Esophagus squamous epithelium (tissue), 5 donors: ENCODE measurements at places on chromosomes 5 and 9. TPM values are rescaled to one million over a fixed set of nuclear protein-coding genes. Genes with fewer than 3 reads are reported as not detected.

- H3K27ac ChIP-seq, result no peak overlapping the region
- H3K36me3 ChIP-seq, result no peaks in the 10 kb centered on the region
- no peaks in the 10 kb centered on the region for H3K27me3 ChIP-seq
- H3K4me3 ChIP-seq, result no peak overlapping the region
- no peaks in the 10 kb centered on the region for H3K4me1 ChIP-seq
- DNase-seq, result no peak
These were observed 350.5 kb downstream of the SLIT3 start for GRCh38 chr5:168950241-168950951.

DNA sequence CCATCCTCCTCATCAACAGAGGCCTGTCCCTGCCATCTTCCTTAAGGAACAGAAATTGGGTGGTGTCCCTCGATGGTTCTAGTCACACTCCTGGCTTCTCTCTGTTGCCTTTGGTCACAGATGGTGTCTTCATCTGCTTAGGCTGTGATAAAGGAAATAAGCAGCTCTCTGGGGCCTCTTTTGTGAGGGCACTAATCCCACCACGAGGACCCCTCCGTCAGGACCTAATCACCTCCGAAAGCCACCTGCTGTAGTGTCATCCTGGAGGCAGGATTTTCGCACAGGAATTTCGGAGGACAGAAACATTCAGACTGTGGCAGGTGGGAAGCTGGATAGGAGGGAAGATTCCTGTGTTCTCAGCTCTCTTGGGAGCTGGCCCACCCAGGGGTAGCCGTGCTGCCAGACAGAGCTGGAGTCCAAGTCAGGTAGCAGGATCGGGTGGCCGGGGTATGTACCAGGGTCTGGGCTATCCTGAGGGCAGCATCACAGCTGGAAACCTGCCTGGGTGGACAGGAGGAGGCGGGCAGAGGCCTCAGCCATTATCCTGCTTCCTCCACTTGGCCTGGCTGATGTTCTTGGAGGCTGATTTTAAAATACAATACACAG lies 59.5 kb downstream of the ANKRD33B start:
- H3K36me3 ChIP-seq, result no peaks in the 10 kb centered on the region
- H3K27ac ChIP-seq, result no peak overlapping the region
- DNase-seq, result no peak
- H3K4me3 ChIP-seq, result no peak overlapping the region
- H3K27me3 ChIP-seq, result no peaks in the 10 kb centered on the region
- H3K4me1 ChIP-seq, result peaks cover 4% of the 10 kb centered on the region

GRCh38 chr5:607541-608428 lies 4.4 kb upstream of the CEP72 start:
- no peak overlapping the region for H3K4me3 ChIP-seq
- peaks cover 5% of the 10 kb centered on the region for H3K4me1 ChIP-seq
- no peaks in the 10 kb centered on the region for H3K36me3 ChIP-seq
- H3K27ac ChIP-seq, result no peak overlapping the region

DNA sequence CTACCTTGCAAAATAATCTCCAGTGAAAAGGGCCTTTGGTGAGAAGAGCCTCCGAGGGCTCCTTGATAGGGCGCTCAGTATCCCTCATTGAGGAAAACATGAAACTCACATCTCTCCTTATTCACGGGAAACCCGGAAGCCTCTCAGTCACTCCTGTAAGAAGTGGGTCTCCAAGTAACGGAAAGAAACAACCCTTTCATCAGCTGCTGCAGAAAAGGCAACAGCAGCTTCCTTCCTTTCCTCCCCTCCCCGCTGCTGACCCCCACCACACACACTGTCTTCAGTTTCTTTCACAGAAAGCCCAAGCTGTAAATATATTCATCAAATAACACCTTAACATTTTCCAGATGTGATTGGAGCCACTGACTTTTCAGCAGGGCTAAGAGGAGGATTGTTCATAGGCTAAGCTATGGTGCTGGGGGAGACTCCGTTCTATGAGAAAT lies 81.4 kb downstream of the C9orf152 start:
- no peak for DNase-seq
- peak overlapping the region; percentile 65 for H3K27ac ChIP-seq
- H3K4me3 ChIP-seq, result peak overlapping the region; percentile 10
- no peaks in the 10 kb centered on the region for H3K36me3 ChIP-seq

DNA sequence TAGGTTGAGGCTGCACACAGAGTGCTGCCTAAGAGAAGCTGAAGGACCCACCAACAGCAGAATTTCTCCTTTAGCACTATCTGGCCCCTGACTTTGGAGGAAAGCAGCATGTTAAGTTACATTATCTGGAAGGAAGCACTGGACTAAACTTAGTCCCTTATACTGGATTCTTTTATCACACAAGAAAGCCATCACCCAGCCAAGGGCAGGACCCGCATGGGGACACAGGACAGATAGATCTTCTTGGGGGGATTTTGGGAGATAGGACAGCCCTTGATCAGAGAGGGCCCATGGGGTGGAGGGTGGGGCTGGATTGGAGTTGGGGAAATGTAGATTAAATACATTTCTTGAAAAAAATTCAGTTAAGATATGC lies 14.4 kb downstream of the ANKRD33B start:
- peaks cover 22% of the 10 kb centered on the region for H3K4me1 ChIP-seq
- no peaks in the 10 kb centered on the region for H3K27me3 ChIP-seq
- H3K27ac ChIP-seq, result no peak overlapping the region
- no peaks in the 10 kb centered on the region for H3K36me3 ChIP-seq
- no peak for DNase-seq

GRCh38 chr5:169921384-169921783 lies 58.9 kb downstream of the INSYN2B start:
- no peaks in the 10 kb centered on the region for H3K4me1 ChIP-seq
- no peak overlapping the region for H3K4me3 ChIP-seq
- no peaks in the 10 kb centered on the region for H3K36me3 ChIP-seq
- no peaks in the 10 kb centered on the region for H3K27me3 ChIP-seq
- no peak for DNase-seq
- no peak overlapping the region for H3K27ac ChIP-seq

GRCh38 chr9:92948038-92948534 lies 763 bp downstream of the FGD3 start:
- H3K27ac ChIP-seq, result no peak overlapping the region
- H3K4me3 ChIP-seq, result no peak overlapping the region
- H3K27me3 ChIP-seq, result no peaks in the 10 kb centered on the region
- no peak for DNase-seq

DNA sequence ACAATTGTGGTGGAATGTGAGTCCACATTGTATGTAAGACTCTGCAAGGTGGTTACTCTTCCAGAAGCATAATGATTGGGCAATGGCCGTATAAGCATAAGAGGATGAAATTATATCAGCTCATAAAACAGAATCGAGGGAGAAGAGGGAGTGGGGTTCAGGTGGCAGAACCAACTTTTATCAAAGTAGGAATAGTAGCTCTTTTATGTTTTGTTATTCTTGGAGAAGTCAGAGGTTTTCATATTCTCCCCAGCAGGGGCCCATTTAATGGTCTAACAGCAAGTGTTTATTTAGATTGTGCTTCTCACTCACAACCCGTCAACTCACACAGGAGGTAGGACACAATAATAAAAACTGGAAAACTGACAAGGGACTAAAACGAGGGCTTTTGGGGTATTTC lies 291.3 kb upstream of the CD180 start:
- H3K27me3 ChIP-seq, result no peaks in the 10 kb centered on the region
- peaks cover 7% of the 10 kb centered on the region for H3K4me1 ChIP-seq
- no peak for DNase-seq
- H3K4me3 ChIP-seq, result no peak overlapping the region

GRCh38 chr5:50564558-50564957 lies 101.9 kb upstream of the PARP8 start:
- no peak overlapping the region for H3K4me3 ChIP-seq
- no peak overlapping the region for H3K27ac ChIP-seq
- no peaks in the 10 kb centered on the region for H3K4me1 ChIP-seq
- DNase-seq, result no peak
- H3K36me3 ChIP-seq, result no peaks in the 10 kb centered on the region
- no peaks in the 10 kb centered on the region for H3K27me3 ChIP-seq

DNA sequence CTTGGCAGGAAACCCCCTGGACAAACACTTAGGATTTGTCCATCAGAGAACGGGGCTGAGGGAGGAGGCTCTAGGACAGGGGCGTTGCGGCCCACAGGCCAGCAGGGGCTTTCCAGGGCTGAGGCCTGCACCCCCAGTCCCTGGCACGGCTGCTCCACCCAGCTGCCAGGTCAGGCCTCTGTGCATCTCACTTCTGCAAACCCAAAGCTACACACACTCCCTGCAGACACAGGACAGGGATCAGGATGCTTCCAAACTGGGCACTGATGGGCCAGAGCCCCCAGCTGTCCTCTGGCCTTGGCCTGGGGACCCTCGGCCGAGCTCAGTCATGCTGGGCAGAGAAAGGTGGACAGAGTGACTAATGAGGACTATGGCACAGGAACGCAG lies 106.2 kb upstream of the SARDH start:
- H3K36me3 ChIP-seq, result no peaks in the 10 kb centered on the region
- no peaks in the 10 kb centered on the region for H3K27me3 ChIP-seq

- no peaks in the 10 kb centered on the region for H3K4me1 ChIP-seq
- no peaks in the 10 kb centered on the region for H3K36me3 ChIP-seq
- no peak overlapping the region for H3K27ac ChIP-seq
These were observed 413.3 kb upstream of the POU5F2 start for GRCh38 chr5:94154672-94155071.

GRCh38 chr9:80143899-80144298 lies 572.1 kb downstream of the TLE4 start:
- no peak overlapping the region for H3K4me3 ChIP-seq
- H3K27ac ChIP-seq, result no peak overlapping the region
- no peak for DNase-seq
- H3K4me1 ChIP-seq, result no peaks in the 10 kb centered on the region

GRCh38 chr9:99180199-99180598 lies 41.5 kb downstream of the ALG2 start:
- no peak overlapping the region for H3K27ac ChIP-seq
- DNase-seq, result no peak

- DNase-seq, result no peak
- no peaks in the 10 kb centered on the region for H3K36me3 ChIP-seq
- no peaks in the 10 kb centered on the region for H3K27me3 ChIP-seq
- peaks cover 9% of the 10 kb centered on the region for H3K4me1 ChIP-seq
- H3K4me3 ChIP-seq, result no peak overlapping the region
- no peak overlapping the region for H3K27ac ChIP-seq
These were observed 23.4 kb downstream of the LARP1 start for GRCh38 chr5:154778534-154778933.

DNA sequence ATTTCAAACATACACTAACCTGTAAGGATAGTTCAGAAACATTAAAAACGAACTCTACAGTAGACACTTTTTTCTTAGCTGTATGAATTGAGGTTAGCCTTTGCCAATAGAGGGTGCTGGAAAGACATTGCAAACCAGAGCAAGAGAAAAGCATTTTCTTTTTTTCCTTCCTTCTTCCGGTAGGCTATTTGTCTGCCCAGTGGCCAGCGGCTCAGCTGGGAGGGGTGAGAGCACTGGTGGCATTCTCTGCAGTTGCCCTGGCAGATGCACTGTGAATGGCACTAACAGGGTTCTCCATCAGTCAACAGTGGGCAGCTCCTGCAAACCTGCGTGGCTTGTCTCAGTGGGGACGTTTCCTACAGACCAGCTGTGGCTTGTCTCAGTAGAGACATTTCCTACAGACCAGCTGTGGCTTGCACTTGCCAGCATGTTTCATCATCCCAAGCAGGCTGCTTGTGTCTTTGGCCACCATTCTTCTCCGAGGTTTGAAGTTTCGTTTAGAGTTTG lies 984.5 kb upstream of the CDH18 start:
- H3K27me3 ChIP-seq, result no peaks in the 10 kb centered on the region
- DNase-seq, result no peak
- H3K27ac ChIP-seq, result peak overlapping the region; percentile 8
- H3K4me3 ChIP-seq, result peak overlapping the region; percentile 25
- H3K4me1 ChIP-seq, result no peaks in the 10 kb centered on the region
- H3K36me3 ChIP-seq, result no peaks in the 10 kb centered on the region

DNA sequence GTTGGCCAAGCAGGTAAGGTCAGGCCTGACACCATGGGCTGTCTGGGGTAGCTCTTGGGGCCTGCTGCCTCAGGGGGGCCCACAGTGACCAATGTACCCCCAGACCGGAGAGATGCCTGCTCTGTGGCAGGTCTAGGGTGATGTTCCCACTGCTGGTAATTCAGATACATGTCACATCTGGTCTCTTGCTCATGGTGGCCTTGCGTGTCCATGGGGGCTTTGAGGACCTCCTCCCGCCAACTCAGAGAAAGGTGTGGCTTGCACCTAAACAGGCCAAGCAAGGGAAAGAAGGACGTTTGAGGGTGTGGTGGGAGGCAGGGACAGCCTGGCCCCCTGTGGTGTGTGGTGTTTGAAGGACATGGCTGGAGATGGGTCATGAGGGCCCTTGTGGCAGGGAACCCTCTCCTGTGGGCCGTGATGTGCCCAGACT lies 75.2 kb downstream of the PHF2 start:
- no peak overlapping the region for H3K4me3 ChIP-seq
- no peaks in the 10 kb centered on the region for H3K27me3 ChIP-seq
- H3K36me3 ChIP-seq, result peaks cover 98% of the 10 kb centered on the region
- H3K27ac ChIP-seq, result no peak overlapping the region

DNA sequence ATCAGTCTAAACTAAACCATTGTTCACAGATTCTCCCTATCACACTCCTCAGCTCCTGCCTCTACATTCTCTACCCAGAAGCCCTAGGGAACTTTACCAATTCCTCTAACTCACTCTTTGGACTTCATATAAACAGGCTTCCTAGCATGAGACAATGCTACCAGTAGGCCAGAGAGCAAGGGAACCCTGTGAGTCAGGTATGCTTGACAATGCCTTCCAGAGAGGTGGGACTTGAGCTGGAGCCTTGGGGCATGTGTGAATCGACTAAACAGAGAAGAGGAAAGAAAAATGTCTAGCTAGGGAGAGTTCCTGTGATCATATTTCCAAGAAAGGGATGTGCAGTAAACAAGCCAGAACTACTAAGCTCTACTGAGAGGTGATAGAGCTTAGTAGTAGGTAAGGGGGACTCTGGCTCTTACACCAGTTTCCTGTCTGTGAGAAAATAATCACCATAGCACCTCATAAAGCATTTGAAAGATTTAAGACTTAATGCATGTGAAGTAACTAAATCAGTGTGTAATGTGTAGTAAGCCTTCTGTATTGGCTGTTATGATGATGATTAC lies 6.4 kb upstream of the RFK start:
- H3K4me1 ChIP-seq, result no peaks in the 10 kb centered on the region
- H3K27ac ChIP-seq, result no peak overlapping the region
- H3K27me3 ChIP-seq, result no peaks in the 10 kb centered on the region
- no peak overlapping the region for H3K4me3 ChIP-seq

- peaks cover 89% of the 10 kb centered on the region for H3K4me1 ChIP-seq
- no peak overlapping the region for H3K4me3 ChIP-seq
- H3K27ac ChIP-seq, result peak overlapping the region; percentile 82
- H3K36me3 ChIP-seq, result no peaks in the 10 kb centered on the region
These were observed 15.3 kb downstream of the NOTCH1 start for GRCh38 chr9:136530461-136531089.

DNA sequence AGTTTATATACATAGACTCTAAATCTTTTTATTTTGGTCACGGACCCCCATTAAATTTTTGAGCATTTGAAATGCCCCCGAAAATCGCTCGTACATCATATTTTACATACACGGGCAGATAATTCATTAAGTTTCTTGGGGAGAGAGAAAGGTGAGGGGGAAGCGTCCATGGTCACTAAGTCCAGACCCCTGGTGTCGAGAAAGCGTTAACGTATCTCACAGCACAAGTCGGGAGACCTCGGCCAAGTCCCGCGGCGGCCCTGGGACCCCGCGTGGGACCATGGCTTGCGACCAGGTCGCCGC lies 794 bp downstream of the PTBP3 start:
- no peaks in the 10 kb centered on the region for H3K36me3 ChIP-seq
- peak overlapping the region; percentile 78 for H3K4me3 ChIP-seq
- H3K27ac ChIP-seq, result peak overlapping the region; percentile 99
- no peaks in the 10 kb centered on the region for H3K27me3 ChIP-seq
- no peak for DNase-seq
- no peaks in the 10 kb centered on the region for H3K4me1 ChIP-seq

TNPO1 gene
- total RNA-seq, result 49.1 TPM

PIP5KL1 gene
- not detected for total RNA-seq

F12 gene
- total RNA-seq, result 22.7 TPM

RNF20 gene
- 21.8 TPM for total RNA-seq

NXNL2 gene
- 0.76 TPM for total RNA-seq

OR5C1 gene
- total RNA-seq, result not detected

CTXN3 gene
- 0.13 TPM for total RNA-seq
